ENCODE measurements at places on chromosomes 11 and 22.
A peak's percentile ranks its signal among the peaks of the same experiment; 100 is the strongest.

GRCh38 chr11:119863851-119864601 lies 135.0 kb upstream of the NECTIN1 start:
- no peak for DNase-seq

DNA sequence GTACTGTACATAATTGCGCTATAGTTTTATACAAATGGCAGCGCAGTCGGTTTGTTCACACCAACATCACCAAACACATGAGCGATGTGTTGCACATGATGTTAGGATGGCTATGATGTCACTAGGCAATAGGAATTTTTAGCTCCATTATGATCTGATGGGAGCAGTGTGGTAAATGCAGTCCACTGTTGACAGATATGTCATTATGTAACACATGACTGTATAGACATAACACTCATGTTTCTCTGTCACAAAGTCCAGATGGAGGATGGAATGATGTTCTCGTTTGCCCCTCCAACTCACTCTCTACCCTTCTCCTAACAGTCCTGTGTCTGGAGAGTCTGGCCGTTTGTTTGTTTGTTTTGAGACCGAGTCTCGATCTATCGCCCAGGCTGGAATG lies 288.5 kb downstream of the LARGE1 start:
- DNase-seq = no peak

DNA sequence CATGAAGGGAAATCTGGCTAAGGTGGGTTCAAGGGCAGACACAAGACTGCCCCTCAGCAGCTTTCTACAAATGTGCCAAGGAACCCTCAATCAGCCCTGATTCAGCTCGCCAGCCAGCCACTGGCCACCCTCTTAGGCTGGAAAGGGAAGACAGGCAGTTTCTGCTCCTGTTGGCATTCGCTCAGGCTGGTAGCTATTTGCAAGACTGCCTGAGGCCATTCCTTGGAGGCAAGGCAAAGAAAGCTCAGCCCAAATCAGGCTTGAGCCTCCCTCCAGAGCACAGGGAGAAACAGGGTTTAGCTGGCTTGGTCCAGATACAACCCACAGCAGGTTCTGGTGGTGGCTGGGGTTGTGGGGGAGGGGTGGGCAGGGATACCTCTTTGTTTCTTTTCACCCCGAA lies 19.2 kb downstream of the TP53I11 start:
- DNase-seq = no peak

GRCh38 chr22:46273432-46274148 lies 5.8 kb downstream of the TTC38 start:
- no peak for DNase-seq

DNA sequence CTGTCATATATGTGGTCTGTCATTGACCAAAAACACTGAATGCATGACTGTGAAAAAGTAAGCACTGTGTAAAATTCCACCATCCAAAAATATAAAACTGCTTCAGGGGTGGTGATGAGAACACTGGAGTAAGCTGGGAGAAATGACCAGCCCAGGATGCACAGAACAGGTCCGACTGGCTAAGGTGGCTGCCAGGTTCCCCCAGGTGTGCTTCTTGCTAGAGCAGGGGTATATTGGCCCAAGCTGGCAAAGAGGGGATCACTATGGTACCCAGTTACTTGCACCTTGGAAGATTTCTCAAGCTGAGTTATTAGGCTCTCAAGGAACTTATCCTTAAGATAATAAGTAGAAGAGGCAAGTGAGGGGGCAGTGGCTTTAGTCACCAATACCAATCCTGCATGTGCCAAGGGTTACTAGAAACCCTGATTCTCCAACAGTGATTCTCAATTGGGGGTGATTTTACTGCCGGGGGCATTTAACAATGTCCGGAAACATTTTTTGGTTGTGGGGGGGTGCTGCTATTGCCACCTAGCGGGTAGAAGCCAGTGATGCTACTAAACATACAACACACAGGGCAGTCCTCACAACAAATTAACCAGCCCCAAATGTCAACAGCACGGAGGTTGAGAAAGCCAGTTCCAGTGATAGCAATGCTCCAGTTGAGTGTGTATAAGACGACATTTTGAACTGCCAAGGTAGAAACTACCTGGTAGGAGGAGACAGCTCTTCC lies 15.7 kb downstream of the SNU13 start:
- peak; percentile 49 for DNase-seq

- DNase-seq = peak; percentile 86
Measured at GRCh38 chr22:42769574-42770447, 49.1 kb upstream of the A4GALT start.

- DNase-seq = no peak
Measured at GRCh38 chr11:115199481-115200069, 304.6 kb downstream of the CADM1 start.

GRCh38 chr22:30005213-30005857 lies 74.9 kb upstream of the HORMAD2 start:
- DNase-seq = peak; percentile 73

DNA sequence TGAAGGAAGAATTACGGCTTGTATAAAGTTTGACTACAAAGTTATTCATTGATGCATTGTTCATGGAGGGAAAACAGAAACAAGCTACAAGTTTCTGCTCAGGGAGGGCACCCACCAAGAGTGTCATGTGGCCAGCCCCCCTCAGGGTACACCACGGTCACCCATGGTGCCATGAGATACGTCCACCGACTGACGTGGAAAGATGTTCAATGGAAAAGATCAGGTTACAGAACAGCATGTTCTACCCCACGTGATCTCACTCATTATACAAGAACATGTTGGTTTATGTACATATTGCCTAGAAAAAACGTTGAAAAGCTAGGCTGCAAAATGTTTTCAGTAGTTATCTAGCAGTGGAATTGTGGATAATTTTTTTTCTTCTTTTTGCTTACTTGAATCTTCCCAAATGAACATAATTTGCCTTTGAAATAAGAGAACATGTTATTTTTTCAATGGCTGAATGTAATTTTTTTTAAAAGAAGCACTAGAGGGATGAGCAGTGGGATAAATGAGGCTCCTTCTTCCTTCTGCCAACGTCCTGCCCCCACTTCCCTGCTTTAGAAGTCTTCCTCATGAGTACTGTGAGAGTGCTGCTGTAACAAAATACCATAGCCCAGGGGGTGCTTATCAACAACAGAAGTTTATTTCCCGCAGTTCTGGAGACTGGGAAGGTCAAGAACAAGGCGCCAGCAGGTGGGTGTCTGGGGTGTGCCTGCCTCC lies 22.5 kb downstream of the RCN1 start:
- no peak for DNase-seq

- peak; percentile 43 for DNase-seq
Measured at GRCh38 chr11:120457996-120458395, 53.6 kb upstream of the GRIK4 start.

DNA sequence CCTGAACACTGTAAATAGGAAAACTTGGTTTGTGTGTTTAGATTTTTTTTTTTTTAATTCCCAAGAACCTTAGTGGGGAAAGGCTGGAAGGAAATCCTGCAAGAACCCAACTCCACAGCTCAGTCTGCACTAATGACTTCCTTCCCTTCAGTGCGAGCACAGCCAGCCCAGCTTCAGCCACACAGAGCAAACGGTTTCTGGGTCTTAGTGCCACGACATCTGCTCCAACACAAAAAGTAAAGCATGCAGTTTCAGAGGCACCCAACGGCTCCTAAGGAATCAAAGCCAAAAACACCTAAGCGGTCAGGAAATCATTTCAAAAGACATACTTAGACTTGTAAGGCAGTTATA lies 236.1 kb downstream of the TTC28 start:
- DNase-seq = peak; percentile 63

DNA sequence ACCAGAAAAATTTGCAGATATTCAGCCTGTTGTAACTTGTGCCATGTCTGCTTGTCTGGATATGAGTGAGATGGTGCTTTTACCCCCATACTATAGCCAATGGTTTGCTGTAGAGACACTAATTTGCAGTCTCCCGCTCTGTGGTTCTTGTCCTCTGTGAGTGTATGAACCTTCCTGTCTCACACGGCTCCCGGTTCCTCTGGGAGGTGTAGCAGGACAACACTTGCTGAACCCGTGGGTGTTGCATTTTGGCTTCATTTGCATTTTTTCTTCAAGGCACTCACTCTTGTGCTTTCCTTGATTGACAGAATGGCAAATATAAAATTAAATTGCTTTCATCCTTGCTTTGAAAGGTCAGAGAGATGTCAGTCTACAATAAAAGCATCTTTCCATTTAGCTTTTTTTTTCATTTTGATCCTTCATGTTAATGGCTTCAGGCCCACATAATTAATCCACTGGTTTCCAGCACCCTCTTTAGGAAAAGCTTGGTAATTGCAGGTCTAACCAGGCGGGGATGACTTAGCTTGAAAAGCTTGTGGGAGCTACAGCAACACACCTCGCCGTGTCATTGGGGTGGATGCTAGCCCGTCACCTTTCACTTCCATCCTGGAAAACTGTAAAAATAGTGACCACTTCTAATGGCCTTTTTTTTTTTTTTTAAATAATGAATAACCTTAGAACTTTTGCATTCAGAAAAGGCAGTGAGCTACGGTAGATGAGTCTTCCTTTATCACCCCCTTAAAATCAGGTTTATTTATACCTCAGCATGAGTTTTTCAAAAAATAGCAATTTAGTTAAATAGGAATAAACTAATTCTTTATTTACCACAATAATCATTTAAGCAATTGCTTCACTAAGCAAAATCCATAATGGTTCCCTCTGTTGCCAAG lies 27.4 kb upstream of the ST14 start:
- peak; percentile 74 for DNase-seq

DNA sequence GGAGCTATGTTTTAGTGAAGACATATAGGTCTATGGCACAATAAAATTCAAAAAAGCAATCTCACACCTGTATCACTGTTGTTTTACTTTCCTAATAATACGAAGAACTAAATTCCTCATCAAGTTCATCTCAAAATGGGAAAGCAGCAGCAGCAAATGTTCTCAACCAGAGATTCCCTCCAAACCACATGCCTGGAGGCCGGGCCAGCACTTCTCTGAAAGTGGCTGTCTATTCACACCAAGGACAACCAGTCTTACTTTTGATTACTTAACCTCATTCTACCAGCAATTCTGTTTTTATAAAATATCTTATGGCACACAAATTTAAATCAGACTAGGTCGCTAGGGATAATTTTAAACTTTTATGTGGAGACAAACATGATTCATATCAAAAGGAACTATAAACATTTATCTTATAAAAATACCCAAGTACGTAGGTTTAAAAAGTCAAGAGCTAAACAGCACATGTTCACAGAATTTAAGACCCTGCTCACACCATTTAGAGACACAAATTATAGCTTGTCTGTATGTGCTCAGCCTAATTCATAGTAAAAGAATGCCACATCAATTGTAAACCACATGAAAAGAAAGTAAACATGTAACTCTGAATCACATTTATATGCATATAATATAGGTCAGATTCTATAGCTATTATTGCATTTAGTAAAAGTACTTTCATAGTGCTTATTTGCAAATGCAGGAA lies 46.1 kb downstream of the RRAS2 start:
- DNase-seq = peak; percentile 56

GRCh38 chr11:107102692-107103477 lies 84.6 kb upstream of the GUCY1A2 start:
- DNase-seq = no peak

DNA sequence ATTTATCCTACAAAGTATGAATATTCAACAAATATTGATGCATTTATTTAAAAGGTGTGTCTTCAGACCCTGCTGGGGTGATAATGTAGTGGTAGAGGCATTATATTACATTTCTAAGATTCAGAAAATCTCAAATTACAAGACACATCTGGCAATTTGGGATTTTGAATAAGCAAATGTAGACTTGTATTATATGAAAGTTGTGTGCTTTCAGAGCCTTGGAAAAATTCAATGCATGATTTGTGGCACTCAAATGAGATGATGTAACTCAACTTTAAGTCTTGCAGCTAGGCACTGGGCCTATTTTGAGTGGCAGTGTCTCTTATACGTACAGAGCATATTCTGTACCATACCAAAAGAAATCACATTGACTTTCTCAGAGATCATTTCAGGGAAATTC lies 214.4 kb downstream of the ETS1 start:
- no peak for DNase-seq

DNA sequence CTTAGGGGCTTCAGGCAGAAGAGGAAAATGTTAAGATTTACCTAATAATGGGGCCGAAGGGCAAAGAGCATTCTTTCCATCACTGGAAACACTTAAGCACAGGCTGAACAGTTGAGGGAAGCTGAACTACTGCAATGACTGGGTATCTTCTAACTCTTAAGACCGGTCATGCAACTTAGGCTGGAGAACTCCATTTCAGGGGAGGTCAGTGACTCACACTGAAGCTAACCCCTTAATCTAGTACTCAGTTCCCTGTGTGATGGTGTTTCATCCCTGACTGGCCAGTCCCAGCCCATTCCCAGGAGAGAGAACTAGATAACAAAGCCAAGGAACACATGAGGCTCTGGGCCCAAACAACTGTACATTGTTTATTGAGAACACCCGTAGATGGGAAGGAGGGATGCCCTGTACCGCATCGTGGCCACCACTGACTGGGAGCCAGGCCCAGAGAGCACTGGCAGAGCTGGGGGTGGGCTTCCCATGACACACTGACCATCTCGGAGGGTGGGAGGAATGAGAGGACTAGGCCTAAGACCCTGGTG lies 10.5 kb downstream of the RPL27A start:
- peak; percentile 56 for DNase-seq

- peak; percentile 57 for DNase-seq
Measured at GRCh38 chr11:18727479-18728236, 1.7 kb upstream of the IGSF22 start.

- no peak for DNase-seq
Measured at GRCh38 chr11:132116516-132116915, 746.1 kb downstream of the NTM start.

GRCh38 chr11:102323542-102324251 lies 6.4 kb downstream of the BIRC3 start:
- peak; percentile 82 for DNase-seq

All from ELR (cell line).